Foreskin melanocyte (primary cell): ENCODE measurements at places on chromosomes 6 and 20.

DNA sequence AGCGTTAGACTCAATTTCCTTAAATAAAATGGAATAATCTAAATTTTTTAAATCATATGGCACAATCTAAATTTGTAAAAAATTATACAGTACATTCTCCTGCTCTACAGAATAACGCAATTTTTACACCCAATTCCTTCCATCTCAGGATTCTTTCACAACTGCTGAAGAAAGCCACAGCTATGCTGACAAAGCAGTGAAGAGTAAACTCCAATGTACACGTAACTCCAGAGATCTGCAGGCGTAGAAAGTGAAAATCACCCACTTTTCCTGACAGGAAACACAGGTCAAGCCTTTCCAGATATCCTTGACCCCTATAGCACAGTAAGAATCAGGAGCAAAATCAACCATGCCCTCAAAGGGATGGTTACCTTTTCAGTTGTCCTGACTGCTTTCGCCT is 27.4 kb downstream of the EPHA7 start:
- DNase-seq = no peak

- peak; percentile 82 for DNase-seq
These were observed 126.0 kb upstream of the ADGRF1 start for GRCh38 chr6:47168180-47168579.

DNA sequence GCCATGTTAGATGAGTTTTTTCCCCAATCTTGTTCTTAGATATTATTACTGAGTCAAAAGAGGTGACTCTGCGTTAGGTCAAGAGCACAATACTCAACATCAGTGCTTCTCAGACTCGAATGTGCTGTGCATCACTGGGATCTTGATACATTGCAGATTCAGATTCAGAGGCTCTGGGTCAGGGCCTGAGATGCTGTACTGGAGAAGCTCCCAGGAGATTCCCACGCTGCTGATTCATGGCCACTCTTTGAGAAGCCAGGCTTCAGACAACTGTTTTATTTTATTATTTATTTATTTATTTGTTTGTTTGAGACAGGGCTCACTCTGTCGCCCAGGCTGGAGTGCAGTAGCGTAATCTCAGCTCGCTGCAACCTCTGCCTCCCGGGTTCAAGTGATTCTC is 41.4 kb upstream of the ARID1B start:
- DNase-seq = no peak

DNA sequence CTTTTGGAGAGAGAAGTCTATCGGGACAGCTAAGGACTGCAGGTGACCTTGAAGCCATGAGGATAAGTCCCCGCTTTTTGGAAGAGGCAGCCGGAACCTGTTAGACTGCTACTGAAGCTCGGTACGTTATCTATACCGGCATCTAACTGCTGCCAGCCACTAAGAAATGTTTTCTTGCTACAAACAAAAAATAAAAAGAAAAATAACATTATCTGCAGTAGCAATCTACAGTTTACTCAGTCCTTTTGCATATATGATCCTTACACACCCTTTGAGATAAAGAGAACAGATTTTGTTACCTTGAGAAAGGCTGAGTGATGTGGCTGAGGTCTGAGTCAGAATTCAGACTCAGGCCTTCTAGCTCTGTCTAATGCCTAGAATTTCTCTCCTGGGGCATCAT is 314.6 kb downstream of the CDH26 start:
- DNase-seq = no peak

DNA sequence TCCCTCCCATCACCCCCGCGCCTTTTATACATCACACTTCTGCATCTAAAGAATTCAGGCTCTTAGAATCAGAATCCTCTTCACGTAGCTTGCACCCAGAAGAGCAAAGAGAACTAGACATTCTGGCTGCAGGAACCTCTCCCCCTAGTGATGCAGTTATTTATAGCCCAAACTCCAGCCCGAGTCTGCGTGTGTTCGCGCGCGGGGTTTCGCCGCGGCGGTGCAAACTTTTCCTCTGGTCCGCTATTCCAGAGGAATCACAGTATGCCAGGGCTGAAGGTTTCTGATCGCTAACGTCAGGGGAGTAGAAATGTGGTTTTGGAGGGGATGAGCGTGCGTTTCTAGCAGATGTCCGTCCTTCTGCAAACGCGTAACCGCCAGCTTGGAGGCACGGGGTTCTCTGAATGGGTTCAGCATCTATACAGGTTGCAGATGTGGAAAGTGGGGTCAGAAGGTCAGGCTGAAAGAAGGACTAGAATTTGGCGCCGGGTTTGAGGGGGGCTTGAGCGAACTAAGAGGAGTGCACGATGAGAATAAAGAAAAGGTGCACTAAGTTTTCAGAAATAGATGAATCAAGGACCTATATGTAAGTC is 1.8 kb downstream of the EPHA7 start:
- no peak for DNase-seq

DNA sequence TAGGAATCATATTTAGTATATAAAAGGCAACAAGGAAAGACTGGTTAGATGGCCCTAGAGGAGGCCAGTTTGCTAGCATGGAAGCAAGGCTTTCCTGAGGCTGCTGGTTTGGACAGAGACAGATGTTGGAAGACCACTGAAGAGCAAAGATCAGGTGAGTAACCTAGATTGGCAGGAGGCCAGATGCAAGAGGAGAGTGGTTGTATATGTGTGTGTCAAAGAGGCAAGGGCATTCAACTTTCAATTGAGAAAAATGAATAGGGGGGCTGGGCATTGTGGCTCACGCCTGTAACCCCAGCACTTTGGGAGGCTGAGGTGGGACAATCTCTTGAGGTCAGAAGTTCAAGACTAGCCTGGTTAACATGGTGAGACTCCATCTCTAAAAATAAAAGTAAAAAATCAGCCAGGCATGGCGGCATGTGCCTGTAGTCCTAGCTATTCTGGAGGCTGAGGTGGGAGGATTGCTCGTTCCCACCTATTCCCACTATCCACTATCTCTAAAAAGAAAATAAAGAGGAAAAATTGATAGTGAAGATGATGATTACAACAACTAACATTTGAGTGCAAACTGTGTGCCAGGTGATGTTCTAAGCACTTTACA is 79.8 kb downstream of the PRDM1 start:
- DNase-seq = no peak

GRCh38 chr6:75070244-75070643 is 135.6 kb downstream of the COL12A1 start:
- DNase-seq = no peak
